ENCODE measurements at places on chromosomes 1 and 21. TPM values are rescaled to one million over a fixed set of nuclear protein-coding genes. Genes with fewer than 3 reads are reported as not detected.

LCE1F gene
- not detected for total RNA-seq

CBR1 gene
- total RNA-seq = 129 TPM

EXTL1 gene
- 0.38 TPM for total RNA-seq

ZNF697 gene
- total RNA-seq = 17.3 TPM

Measured in H7 (cell line).